Activated T-helper 1 cell treated with anti-CD3 and anti-CD28 coated beads, Interleukin-12 subunit alpha, Interleukin-12 subunit beta, Interleukin-2, Interleukin-4 antibody, amounts not matched to agents 30 ng/mL and 10 ng/mL and 1 ng/mL, durations not matched to agents 14 hours and 24 hours and 36 hours (primary cell): ENCODE measurements at places on chromosomes 5 and 9. TPM values are rescaled to one million over a fixed set of nuclear protein-coding genes. Genes with fewer than 3 reads are reported as not detected.

The C5orf52 gene
- 0.39 TPM in 1 of 2 replicates, not detected in the other for total RNA-seq

The TAF11L5 gene
- not detected in 2 replicates for total RNA-seq

The SHROOM1 gene
- total RNA-seq, result 6.5 and 8.3 TPM in 2 replicates

The RFESD gene
- 3.0 and 6.0 TPM in 2 replicates for total RNA-seq

The ANKRD33B gene
- 21.4 and 21.5 TPM in 2 replicates for total RNA-seq

The PDGFRB gene
- 0.76 and 1.0 TPM in 2 replicates for total RNA-seq

The TMEM252 gene
- not detected in 2 replicates for total RNA-seq

The MAMDC4 gene
- total RNA-seq, result 18.2 and 23.6 TPM in 2 replicates
